ENCODE measurements at places on chromosomes 7 and 10. TPM values are rescaled to one million over a fixed set of nuclear protein-coding genes. Genes with fewer than 3 reads are reported as not detected.

PLOD3 gene
- total RNA-seq: 104 TPM

- peak; percentile 91 for DNase-seq
These were observed 286.8 kb downstream of the PARD3 start for GRCh38 chr10:34528320-34528719.

DNA sequence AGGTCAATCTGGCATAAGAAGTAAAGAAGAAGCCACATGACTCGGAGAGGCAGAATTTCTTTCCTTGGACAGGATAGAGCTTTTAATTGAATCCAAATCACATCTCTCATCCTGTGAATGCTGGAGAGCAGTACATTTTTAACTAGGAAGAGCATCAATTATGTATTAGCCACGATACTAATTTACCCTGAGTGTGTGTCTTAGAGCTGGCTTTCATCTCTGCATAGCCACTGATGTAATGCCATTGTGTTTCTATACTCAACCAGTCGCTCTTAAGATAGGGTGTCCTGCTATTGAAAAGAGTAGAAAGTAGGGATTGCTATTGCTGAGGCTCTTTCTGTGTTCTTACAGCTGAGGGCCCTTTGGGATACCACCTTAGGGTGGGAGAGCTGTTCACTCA, 280.3 kb downstream of the AUTS2 start:
- DNase-seq: no peak

ADAMTS14 gene
- total RNA-seq: 0.05 TPM

DNA sequence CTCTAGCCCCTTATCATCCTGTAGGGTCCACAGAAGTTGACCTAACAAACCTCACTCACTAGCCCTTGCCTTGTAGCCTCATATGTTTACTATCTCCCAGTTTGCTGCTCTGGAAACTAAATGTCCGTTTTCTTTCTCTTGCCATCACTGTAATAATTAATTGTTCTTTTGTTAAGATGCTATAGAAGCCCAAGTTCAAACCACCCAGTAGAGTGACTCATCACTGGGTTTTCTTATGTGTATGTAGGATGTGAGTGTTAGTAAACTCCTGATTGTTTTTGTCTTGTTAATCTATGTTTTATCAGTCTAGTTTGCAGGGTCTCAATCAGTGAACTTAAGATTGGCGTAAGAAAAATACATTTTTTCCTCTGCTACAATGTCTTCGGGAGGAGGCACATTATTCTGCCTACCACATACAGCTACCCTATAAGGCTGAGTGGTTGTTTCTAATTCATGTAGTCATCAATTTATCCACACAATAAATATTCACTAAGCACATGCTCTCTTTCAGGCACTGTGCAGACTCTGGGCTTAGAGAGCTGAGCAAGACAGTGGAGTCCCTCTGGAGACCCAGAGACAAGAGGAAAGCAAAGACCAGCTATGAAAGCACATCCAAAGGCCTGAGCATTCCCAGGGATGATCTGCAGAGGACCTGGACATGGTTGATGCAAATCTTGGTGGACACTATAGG, 474.1 kb upstream of the AKR1E2 start:
- peak; percentile 63 for DNase-seq

DNA sequence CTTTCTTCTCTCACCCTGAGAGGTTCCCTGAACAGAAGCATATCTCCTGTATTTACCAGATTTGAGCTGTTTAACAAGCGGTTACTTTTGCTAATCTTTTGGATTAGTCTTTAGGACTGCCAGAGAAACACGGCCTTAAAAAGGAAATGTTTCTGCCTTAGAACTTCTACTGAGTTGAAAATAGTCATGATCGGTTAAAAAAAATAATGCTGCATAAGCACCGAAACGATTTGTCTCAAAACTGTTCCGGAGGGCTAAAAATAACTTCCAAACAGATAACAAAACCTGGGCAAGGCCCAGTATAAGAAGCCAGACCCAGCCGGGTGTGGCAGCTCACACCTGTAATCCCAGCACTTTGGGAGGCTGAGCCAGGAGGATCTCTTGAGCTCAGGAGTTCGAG, 43.3 kb upstream of the CYTH3 start:
- no peak for DNase-seq

DNA sequence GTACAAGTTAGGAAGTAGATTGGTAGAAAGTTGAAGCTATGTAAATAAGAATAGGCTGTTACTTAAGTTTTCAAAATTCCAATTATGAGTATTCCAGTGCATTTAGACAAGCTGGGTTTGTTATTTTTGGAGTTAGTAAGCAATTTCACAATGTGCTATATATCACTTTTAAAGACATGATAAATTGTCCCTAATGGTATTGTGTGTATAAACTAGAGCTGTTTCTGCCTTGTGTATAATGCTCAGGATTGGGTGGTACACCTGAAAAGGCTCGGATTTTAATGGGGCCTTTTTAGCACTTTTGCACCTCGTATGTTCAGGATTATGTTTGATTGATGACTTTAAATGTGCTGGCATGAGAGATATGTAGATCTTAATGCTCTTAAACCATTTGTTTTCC, 175.8 kb downstream of the VTI1A start:
- DNase-seq: no peak

- DNase-seq: no peak
These were observed 8.0 kb downstream of the RASSF4 start for GRCh38 chr10:44967616-44968015.

SEMA3C gene
- 4.2 TPM for total RNA-seq

IFIT2 gene
- total RNA-seq: 9.6 TPM

ZNF138 gene
- 9.4 TPM for total RNA-seq

GIMAP7 gene
- 145 TPM for total RNA-seq

DNA sequence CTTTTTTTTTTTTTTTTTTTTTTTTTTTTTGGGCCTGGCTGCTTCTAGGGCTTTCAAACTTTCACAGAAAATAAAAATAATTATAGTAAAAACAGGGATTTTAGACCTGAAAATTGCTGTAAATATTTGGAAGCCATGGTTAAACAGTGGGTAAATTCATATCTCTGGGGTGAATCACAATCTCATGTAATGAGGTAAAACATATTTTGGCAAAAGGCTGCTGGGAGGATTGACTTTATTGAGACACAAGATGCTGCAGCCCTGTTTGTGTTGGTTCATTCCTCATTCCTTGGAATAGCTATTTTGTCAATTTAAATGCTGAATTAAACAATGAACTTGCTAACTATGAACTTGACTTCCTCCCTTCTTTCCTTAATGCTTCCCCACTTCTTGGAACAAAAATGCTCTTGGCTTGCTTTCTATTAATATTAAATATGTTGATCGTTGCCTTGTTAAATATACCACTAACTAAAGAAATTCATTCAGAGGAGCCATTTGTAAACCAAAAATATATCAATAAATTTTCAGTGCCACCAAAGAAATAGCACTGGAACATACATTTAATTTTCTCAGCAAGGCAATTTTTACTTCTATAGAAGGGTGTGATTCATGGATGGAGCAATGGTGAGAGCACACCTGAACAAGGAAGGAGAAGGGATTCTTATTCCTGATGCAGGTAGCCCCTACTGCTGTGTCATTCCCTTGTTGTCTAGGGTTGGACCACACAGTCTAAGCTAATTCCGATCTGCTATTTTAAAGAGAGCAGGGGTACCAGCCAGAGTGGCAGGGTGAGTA, 24.6 kb downstream of the AGK start:
- no peak for DNase-seq

DNA sequence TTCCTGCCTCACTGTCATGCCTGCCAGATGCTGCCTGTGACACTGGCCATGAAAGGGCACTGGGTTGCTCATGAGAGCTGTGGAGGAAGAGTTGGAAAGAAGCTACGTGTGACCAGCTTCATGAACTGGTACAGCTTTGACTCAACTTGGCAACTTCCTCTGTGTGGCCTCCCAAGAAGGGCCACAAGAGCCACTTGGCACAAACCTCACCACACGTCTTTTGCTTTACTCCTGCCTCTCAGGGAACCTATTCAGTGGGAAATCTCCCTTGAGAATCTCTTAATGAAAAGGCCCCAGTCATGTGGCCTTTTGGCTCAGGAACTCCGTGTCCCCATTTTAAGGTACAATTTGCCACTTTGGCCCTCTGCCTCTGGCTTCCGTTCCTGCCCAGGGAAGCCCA, 54.5 kb downstream of the FRMD4A start:
- DNase-seq: no peak

DNA sequence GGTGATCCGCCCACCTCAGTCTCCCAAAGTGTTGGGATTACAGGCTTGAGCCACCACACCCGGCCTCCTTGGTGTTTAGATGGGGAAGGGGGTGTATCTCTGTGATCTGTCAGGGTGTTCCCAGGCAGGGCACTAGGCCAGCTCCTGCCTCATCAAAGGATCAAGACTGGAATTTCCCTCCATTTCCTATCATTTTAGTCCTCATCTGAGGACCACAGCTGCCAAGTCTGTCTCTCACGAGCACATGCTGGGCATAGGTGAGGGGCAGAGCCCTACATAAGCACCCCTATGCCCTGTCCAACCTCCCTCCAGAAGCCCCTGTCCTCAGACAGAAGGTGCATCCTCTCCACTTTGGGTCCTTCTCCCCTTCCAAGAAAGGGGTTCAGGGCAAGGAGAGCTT, 19.5 kb downstream of the TRIM56 start:
- peak; percentile 65 for DNase-seq

GRCh38 chr10:73340121-73340520, 18.5 kb downstream of the CFAP70 start:
- DNase-seq: no peak

DNA sequence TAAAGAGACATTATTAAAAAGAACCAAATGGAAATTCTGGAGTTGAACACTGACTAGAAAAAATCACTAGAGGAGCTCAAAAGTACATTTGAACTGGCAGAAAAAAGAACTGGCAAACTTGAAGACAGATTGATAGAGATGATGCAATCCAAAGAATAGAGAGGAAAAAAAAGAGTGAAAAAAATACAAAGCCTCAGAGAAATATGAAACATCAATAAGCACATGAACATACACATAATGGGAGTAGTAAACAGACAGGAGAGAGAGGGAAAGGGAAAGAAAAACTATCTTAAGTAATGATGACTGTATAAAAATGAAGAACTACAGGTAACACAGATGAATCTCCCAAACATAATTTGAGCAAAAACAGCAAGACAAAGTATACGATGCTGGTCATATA, 61.1 kb downstream of the CNOT4 start:
- DNase-seq: no peak

- peak; percentile 58 for DNase-seq
These were observed 4.1 kb downstream of the NHLRC2 start for GRCh38 chr10:113858541-113858940.

DNA sequence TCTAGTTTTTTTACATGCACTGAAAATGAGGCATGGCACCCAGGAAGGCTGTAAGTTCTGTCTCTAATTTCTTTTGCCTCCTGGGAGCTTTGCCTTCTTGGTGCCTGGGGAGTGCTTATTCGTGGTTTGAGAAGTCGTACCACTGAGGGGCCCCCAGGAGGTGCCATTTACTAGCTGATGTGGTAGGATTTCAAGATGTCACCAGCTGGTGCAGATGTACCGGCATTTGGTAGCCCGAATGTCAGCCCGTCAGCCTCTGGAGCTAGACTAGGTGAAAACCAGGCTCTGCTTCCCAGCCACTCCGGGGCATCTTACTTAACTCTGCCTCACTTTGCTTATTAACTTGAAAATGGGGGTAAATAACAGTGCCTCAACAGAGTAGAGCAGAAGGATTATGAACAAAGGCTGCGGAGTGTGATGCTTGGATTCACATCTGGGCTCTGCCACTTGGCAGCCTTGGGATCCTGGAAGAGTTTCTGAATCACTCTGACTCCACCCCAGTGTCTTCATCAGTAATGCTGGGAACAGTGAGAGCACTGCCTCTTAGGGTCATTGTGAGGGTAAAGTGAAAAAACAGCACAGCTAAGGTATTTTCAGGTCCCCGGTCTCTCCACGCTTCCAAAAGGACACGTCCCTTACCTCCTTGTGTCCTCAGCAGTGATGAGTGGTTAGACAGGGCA, 31.4 kb upstream of the BTBD16 start:
- DNase-seq: no peak

SLC26A5 gene
- total RNA-seq: 0.85 TPM

DNA sequence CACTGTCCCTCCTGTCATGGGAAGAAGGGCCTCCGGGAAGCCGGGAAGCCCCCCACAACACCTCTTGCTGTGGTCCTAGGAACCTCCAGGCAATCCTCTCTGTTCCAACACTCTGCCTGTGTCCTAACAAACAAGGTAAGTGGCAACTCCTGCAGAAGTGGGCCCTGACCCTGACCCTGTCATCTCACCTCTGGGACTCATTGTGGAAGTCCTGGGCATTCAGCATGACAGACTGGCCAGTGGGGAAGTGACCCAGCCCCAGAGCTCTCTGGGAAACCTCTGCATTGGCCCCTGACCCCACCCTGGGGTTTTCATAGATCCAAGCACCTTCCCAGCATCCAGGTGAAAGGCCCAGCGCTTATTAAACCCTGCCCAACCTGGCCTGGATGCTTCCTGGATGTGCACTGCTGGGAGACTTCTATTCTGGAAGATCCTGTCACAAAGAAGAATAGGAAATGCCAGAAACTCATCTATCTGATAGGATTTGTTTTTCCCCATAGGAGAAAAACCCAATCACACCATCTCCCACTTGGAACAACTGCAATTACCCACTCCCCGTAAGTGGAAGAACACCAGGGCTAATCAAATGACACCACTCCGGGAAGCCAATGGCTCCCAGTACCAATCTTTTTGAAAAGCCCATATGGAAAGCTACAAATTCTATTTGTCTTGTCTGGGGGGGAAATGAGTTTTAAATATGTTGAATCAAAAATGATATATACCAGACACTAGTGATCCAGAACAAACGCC, 24.3 kb downstream of the LEP start:
- DNase-seq: no peak

DNA sequence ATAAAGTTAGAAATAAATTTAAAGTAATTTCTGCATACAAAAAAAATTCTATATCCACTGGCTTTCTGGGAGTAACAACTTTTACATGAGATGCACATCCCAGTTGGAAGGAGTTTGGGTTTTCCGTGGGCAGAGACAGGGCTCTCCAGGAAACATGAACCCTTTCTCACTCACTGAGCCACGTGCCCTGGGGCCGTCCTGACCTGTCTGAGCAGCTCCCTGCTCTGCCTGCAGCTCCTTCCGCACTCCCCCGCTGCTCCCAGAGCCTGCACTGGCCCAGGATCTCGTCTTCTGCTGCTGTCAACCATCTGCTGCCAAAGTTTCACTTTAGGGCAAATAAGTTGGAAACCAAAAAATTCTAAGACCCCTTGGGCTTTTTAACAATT, 169.1 kb downstream of the DIP2C start:
- DNase-seq: no peak

VAX1 gene
- not detected for total RNA-seq

GRCh38 chr7:1022801-1023465, 21.4 kb upstream of the GPR146 start:
- DNase-seq: no peak

GRCh38 chr10:22712956-22713852, 1.2 kb downstream of the PIP4K2A start:
- peak; percentile 43 for DNase-seq

All from dermis blood vessel endothelial cell (primary cell).